Natural killer cell (primary cell): ENCODE measurements at places on chromosomes 7 and 10. TPM values are rescaled to one million over a fixed set of nuclear protein-coding genes. Genes with fewer than 3 reads are reported as not detected.

PAX4 gene
- total RNA-seq, result not detected

DNA sequence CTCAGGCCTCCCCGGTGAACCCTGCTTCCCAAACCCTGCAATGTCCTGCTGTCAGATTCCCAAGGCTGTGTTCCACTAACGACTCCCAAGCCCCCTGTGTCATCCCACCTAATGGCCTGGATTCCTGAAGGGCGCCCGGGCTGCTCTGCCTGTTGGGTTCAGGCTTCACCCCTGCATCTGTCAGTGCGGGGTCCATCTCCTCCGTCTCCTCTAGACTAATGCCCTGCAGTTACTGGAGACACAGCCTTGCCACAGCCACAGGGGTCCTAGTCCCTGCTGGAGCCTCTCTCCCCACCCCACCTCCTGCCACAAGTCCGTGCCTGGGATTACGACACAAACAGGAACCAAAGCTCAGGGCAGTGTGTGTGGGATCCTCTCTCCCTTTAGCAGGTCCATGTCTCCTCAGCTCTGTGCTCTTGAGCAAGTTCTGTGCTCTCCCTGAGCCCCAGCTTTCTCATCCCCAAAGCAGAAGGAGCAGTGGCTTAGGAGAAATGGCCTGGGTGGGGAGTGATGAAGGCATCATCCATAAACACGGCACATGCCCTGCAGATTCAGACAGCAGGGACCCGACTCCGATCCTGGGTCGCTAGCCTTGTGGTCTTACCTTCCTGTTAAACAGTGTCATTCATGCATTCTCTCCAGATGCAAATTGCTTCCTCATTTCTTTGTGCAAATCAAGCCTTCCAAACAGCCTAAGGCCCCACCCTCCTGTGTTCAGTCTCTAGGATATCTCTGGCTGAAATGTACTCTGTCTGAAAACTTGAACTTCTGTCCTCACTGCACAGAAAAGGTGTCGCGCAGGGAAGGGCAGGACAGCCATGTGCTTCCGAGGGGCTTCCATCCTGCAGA lies 8.2 kb upstream of the RBP3 start:
- no peaks in the 10 kb centered on the region for H3K36me3 ChIP-seq
- no peaks in the 10 kb centered on the region for H3K4me1 ChIP-seq
- H3K4me3 ChIP-seq, result no peak overlapping the region
- no peak overlapping the region for H3K27ac ChIP-seq

DNA sequence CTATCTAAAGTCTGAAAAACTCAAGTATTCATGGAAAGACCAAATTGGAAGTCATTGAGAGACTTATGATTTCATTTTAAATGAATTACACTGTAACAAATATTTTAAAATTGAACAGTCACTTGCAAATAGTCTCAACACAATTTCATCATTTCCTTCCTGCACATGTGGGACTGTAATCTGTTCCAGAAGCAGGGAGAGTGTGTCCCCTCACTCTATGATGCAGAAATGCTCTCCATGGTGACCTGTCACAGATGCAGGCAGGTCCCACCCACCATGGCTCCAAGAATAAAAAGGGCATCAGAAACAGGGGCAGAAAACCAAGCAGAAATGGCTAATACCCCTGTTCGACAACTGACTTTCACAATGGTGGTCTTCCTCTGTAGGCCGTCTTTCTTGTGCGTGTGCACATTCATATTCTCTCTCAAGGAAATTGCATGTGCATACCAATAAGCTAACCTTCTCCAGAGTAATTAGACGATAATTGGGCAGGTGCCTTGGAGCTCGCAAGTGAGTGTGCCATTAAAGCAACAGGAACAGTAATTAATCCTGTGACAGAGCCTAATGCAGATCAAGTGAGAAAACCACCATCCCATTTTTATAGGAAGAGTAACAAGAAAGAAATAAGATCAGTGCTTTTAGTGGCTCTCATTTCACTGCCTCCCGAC lies 170.9 kb downstream of the ZMYND11 start:
- no peak overlapping the region for H3K27ac ChIP-seq
- H3K36me3 ChIP-seq, result no peaks in the 10 kb centered on the region
- H3K4me3 ChIP-seq, result no peak overlapping the region
- peaks cover 7% of the 10 kb centered on the region for H3K4me1 ChIP-seq

RGR gene
- not detected for total RNA-seq

SFTPA1 gene
- not detected for total RNA-seq

DNA sequence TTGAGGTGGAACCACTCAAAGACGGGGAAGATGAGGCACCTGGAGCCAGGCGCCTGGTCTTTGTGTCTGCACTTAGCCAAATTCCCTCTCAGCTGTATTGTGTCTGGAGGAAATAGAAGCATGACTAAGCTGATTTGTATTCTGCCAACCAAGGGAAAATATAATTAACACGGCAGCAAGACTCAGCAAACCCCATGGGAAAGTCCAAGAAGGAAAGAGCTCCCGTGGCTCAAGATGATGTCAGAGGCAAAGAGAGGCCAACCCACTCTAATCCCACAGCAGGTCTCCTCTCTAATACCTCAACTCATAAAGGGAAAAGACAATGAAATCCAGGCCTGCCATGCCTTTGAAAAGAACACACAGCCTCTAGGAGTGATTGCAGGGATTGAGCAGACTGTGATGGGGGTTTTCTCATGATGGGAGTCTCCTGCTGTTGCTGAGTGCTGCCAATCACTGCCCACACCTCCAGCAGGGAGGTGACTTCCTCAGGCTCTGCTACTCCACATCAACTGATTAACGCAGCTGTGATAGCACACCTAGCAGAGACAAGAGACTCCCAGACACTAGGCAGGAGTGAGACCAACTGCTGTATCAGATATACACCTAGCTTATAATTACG lies 255.5 kb upstream of the C7orf33 start:
- H3K36me3 ChIP-seq, result no peaks in the 10 kb centered on the region
- peaks cover 13% of the 10 kb centered on the region for H3K27me3 ChIP-seq
- no peak overlapping the region for H3K4me3 ChIP-seq
- no peak for DNase-seq

PAPOLB gene
- 0.36 TPM for total RNA-seq

NUTM2A gene
- 1.7 TPM for total RNA-seq

DNA sequence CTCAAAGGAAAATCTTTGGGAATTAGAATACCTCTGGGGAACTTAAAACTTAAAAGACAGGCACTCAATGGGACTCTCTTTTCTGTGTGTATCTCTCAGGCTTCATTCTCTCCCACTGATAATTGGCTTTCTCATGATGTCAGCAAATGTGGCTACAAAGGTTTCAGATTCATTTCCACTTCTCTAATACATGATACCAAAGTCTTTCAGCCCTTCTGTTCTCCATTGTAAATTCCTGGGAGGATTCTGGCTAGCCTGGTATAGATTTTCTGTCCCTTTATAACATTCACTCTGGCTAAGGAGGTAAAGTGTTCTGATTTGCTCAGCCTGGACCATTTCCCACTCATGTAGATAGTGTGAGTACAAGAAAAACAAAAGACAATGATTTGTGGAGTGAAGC lies 606.2 kb downstream of the PCDH15 start:
- no peaks in the 10 kb centered on the region for H3K36me3 ChIP-seq
- no peak overlapping the region for H3K4me3 ChIP-seq
- no peak for DNase-seq
- no peaks in the 10 kb centered on the region for H3K27me3 ChIP-seq
- no peak overlapping the region for H3K27ac ChIP-seq

GRCh38 chr7:92720604-92721350 lies 115.6 kb downstream of the CDK6 start:
- peaks cover 13% of the 10 kb centered on the region for H3K4me1 ChIP-seq
- DNase-seq, result no peak
- no peaks in the 10 kb centered on the region for H3K27me3 ChIP-seq
